ENCODE measurements at places on chromosomes 1 and 21. TPM values are rescaled to one million over a fixed set of nuclear protein-coding genes. Genes with fewer than 3 reads are reported as not detected.

- DNase-seq = no peak
Measured at GRCh38 chr1:214574598-214575411, 23.4 kb upstream of the PTPN14 start.

TMEM269 gene
- not detected for total RNA-seq

- no peak for DNase-seq
Measured at GRCh38 chr1:160407839-160408801, 7.8 kb downstream of the VANGL2 start.

DNA sequence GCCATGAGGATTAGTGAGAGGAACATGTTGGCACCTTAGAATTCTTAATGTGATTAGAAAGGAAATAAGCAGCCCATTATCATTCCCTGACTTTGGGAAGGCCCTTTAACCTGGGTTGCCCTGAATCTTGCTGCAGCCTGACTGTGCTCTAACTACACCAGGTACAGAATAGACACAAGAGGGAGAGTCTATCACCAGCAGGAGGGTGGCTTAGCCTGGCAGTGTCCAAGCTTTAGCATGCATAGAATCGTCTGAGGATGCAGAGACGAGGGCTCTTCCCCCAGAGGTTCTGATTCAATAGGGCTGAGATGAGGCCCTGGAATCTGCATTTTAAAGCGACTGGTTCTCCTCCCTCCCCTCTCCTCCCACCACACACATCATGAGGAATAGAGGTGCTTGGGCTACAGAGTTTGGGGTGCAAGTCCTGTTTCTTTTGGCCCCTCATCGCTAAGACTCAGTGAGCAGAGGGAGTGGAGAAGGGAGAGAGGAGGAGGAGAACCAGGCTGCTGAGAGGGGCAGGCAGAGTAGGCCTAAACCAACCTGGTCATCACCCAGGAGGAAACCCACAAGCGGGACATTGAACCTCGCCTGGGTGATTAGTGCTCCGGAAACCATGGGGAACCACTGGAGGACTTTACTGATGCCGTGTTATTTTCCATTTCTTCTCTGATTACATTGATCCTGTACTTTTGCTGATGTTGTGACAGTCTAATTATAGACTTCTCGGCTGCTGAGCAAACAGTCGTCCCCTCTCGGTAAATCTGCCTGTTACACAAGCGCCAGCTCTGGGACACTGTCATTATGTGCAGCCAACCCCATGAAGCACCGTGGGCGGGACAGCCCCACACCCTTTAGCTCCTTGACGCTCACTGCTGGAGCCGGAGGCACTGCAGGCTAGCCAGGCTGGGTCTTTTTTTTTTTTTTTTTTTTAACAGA, 6.3 kb upstream of the TENT5C start:
- DNase-seq = no peak

RCOR3 gene
- total RNA-seq = 14.2 TPM

DNA sequence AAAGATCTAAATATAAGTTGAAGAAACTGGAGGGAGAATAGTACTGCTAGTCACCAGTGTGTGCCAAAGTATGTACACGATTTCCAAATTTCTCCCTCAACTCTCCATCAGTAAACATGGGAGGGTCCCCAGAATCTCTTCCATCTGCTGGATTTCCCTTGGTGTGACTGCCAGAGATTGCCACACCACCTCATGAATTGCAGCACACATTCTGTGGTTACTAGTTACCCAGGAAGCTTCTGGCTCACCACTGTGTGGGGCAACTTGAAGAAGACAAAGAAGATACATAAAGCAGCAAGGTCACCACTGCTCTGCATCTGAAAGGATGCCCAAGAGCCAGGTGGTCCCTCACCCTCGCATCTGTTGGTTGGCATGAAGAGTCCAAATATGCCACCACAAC, 191.7 kb upstream of the ESRRG start:
- DNase-seq = no peak

SH2D1B gene
- total RNA-seq = 0.07 TPM
